ENCODE measurements at places on chromosomes 2 and 18. TPM values are rescaled to one million over a fixed set of nuclear protein-coding genes. Genes with fewer than 3 reads are reported as not detected.

The NT5DC4 gene
- total RNA-seq: not detected

The GALR1 gene
- total RNA-seq: not detected

The TTL gene
- 24.7 TPM for total RNA-seq

The CDH7 gene
- total RNA-seq: not detected

The MAP2 gene
- 5.6 TPM for total RNA-seq
